ENCODE measurements at places on chromosomes 2 and 18.

- DNase-seq: no peak
Measured at GRCh38 chr2:18074476-18074875, 196.0 kb downstream of the KCNS3 start.

DNA sequence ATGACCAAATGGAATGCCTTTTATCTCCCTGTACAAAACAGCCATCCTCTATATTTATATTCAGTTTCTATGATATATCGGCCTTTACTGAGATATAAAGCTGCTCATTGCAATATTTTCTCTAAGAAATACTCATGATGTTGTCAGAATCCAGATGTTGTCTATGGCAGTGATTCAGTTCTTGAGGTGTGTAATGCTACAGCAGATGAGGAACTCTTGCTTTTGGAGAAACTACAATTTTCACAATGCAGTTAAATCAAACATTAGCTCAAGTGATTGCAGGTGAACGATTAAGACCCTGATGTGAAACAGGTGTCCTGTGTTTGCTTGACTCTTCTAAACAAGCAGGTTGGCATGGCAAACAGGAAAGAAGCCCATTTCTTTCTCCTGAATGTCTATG is 256.2 kb upstream of the CDH20 start:
- no peak for DNase-seq

DNA sequence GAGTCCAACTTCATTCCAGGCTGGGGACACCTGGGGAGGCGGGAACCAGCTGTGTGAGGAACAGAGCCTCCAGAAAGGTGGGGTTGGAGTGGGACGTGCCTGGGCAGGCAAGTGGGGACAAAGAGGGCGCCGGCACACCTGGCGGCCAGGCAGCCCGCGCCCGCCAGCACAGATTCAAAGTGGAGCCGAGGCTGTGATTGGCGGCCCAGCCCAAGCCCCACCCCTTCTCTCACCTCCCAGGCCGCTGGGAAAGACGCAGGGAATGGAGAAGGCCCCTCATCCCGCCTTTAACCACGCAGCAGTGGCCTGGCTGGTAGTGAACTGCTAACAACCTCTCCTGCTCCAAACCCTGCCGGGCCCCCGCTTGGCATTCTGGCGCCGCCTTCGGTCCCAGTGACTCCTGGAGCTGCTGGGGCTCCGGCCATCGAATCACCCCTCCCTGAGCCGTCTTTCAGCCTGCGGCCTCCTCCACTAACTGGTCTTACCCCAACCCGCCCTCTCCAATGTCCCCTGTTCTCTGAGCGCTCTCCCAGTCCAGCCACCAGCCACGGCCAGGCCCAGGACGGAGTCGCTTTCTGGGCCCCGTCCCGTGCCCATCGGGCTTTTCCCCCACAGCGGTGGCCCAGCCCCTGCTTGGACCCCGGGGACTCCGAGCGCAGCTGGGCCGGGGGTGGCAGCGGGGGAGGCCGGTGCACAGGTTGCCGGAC is 27.9 kb upstream of the PTMA start:
- no peak for DNase-seq

GRCh38 chr2:46382331-46383112 is 85.3 kb downstream of the EPAS1 start:
- no peak for DNase-seq

DNA sequence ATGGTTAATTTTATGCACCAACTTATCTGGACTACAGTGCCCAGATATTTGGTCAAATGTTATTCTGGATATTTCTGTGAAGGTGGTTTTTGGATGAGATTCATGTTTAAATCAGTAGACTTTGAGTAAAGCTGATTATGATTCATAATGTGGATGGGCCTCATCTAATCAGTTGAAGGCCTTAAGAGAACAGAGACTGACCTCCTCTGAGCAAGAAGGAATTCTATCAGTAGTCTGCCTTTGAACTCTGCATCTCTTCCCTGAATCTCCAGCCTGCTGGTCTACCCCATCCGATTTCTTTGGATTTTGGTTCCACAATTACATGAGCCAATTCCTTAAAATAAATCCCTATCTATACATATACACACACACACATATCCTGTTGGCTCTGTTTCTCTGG is 82.8 kb upstream of the MAP4K3 start:
- no peak for DNase-seq

DNA sequence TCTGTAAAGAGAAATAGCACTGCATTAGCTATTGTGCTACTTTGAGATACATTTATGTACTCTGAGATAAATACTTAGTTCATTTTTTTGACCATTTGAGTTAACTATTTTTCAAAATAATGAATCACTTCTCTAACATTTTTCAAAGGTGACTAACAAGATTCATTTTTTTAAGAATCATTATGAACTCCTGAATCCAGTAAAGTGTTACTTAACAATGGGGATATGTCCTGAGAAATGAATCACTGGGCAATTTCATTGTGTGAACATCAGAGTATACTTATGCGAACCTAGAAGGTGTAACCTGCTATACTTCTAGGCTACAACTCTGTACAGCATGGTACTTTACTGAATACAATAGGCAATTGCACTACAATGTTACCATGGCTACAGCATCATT is 355.8 kb downstream of the ARL6IP6 start:
- no peak for DNase-seq

- DNase-seq: peak; percentile 64
Measured at GRCh38 chr2:96960153-96960961, 26.0 kb downstream of the FAM178B start.

- no peak for DNase-seq
Measured at GRCh38 chr2:230758566-230759480, 46.2 kb downstream of the CAB39 start.

DNA sequence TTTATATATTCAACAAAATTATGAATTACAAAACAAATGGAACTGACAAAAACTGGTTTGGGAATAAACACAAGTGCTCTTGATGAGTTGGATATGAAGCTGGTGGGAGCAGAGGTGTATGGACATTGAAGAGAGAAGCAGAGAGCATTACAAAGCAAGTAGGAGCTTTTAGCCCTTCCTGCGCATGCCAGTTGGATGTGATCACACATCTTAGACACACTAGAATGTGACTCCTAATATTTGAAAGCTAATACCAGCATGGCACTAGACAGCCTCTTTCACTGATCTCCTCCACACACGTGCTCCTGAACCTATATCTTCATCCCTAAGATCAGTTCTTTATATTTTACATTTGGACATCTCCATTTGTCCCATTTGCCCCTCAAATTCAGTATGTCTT is 298.1 kb downstream of the MTX2 start:
- no peak for DNase-seq

GRCh38 chr2:69205491-69205890 is 181.5 kb downstream of the GFPT1 start:
- DNase-seq: no peak

- no peak for DNase-seq
Measured at GRCh38 chr2:176704282-176704858, 435.1 kb downstream of the MTX2 start.

DNA sequence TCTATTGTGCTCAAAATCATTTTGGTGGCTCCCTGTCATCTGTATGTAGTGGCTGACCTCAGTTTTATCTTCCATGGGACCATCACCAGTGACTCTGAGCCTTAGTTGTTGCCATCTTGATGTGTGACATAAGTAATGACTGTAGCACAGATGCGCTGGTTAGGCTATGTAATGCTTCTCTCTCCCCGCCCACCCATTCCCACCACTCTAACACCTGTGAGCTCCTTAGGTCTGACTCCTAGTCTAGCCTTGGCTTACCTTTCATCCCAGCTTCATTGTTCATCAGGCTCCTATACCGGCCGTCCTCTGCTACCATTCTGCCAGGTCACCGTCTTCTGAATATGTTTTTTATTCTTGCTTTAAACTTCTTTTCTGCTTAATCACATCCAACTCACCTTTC is 17.2 kb downstream of the MYO1B start:
- no peak for DNase-seq

GRCh38 chr2:162072181-162072702 is 1.8 kb downstream of the DPP4 start:
- DNase-seq: no peak

DNA sequence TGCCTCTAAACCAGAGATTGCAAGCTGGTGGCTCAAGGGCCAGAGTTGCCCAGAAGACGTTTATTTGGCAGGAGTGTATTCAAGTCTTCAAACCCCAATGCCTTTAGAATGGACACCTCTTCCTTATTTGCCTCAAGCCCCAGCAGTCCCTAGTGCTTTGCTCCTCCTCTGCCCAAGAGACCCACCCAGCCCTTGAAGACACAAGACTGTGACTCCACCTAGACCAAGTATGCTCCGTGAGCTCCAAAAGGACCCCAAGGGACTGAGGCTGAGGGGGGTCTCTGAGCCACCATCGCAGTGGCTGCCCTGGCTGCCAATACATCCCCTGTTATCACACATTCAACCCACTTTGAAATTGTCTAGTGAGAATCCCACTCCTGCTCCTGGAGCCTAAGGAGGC is 99.3 kb downstream of the COL6A3 start:
- DNase-seq: no peak

DNA sequence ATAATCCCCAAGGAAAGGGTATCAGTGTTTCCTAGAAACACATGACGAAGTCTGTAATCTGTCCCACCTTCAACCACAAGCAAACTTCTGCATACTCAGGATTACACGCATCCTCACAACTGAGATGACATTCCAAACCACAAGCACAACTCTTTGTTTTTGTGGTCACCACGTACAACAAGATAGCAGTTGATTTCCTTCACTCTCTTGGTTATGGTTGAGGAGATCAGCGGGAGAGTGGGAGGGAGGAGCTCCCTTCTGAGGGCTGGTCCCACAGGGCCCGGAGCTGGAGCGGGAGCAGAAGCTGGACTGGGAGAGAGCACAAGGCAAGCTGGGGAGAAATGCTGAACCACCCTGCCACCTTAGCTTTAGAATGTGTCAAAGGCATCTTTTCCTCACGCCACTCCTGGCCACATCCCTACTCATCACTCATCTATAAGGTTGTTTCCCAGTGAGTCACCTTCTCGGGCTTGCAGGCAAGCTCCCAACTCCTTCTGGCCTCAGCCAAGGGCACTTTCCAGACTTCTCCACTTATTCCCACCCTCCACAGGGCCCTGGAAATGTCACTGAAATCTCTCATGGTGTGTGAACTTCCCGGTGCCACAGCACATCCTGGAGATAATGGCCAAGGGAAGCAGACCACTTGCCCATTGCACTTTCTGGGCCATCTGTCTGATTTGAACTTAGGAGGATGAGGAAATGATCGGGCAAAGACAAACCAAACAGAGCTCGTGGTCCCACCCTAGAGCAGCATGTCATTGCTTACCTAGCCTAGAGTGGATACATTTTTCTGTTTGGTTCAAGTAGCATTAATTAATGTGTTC is 98.9 kb upstream of the LGALSL start:
- DNase-seq: no peak

GRCh38 chr2:65264821-65265670 is 37.4 kb downstream of the ACTR2 start:
- peak; percentile 21 for DNase-seq

DNA sequence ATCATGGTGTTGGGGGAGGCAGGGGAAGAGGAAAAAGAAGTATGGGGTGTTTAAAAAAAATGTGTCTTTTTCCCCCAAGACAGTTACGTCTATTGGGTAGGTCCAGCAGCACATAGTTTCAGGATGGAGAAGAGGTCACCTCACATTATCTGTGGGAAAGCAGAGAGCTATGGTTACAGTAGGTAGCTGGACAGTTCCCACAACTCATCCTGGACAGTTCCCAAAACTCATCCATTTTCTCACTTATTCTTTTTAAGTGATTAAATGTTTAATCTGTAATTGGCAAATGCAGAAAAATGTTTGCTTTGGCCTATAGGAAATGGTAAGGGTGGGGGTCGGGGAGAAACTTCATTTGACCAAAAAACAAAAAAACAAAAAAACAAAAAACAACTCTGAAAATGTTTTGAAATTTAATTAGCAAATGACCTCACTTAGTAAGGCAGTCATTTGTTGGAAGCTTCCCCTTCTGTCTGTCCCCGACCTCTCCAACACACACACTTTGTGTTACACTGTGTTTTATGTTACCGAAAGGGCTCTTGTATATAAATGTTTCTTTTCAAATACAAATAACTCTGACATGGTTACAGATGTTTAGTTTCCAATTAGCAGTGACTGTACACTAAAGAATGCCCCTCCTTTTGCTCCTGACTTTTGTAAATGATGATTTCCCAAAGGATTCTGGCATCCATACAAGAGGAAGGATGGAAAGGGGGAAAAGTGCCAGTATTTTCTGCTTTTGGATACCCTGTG is 173.3 kb upstream of the ZFP36L2 start:
- no peak for DNase-seq

- DNase-seq: no peak
Measured at GRCh38 chr18:9568186-9568585, 46.2 kb downstream of the PPP4R1 start.

DNA sequence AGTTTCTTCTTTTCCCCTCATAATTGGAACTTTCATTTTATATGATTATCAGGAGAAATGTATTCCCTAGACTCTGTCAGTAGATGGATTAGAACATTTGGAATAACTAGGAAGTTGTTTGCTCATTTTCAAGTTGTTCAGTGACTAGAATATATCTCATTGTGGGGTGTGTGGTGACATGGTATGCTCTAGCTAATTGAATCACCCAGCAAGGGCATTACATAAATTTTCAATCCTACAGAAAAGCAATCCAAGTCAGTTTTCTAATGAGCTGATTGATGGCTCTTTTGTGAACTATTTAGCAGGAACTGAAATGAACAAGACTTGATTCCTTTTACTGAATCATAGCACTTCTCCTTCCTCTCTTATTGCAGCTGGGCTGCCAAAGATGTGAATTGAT is 461.4 kb downstream of the TGIF1 start:
- no peak for DNase-seq

GRCh38 chr2:148989882-148990493 is 48.5 kb upstream of the LYPD6B start:
- DNase-seq: peak; percentile 40

- DNase-seq: no peak
Measured at GRCh38 chr2:12168354-12168753, 421.9 kb downstream of the LPIN1 start.

- no peak for DNase-seq
Measured at GRCh38 chr2:202479090-202479489, 103.0 kb downstream of the BMPR2 start.

GRCh38 chr2:96090196-96090926 is 26.0 kb downstream of the ADRA2B start:
- DNase-seq: no peak

DNA sequence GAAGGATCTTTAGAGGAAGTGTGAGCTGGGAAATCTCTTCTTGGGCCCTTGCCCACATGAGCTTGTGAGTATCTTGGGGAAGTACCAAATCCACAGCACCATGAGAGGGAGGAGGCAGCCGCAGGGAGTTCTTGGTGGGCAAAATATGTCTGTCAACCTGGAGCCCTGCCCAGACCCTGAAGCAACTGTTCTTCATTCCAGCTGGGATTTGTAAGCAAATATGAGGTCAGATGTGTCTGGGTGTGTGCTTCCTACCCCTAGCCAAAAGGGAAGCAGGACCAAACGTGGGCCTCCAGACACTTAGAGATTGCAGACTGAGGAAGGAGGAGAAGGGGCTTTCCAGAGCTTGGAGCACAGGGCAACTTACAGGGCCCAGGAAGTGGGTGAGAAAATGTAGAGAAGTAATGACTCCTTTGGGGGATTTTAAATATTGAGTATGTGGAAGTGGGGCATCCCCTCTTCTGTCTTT is 41.9 kb downstream of the TMEM247 start:
- DNase-seq: no peak

GRCh38 chr2:64463781-64464180 is 9.8 kb downstream of the LGALSL start:
- no peak for DNase-seq

- DNase-seq: no peak
Measured at GRCh38 chr2:65605058-65605742, 172.8 kb upstream of the SPRED2 start.

Measured in central memory CD4-positive, alpha-beta T cell (primary cell).